ENCODE measurements at places on chromosomes 5 and 9.

GRCh38 chr9:1469996-1470395 is 419.8 kb downstream of the DMRT2 start:
- DNase-seq = no peak

DNA sequence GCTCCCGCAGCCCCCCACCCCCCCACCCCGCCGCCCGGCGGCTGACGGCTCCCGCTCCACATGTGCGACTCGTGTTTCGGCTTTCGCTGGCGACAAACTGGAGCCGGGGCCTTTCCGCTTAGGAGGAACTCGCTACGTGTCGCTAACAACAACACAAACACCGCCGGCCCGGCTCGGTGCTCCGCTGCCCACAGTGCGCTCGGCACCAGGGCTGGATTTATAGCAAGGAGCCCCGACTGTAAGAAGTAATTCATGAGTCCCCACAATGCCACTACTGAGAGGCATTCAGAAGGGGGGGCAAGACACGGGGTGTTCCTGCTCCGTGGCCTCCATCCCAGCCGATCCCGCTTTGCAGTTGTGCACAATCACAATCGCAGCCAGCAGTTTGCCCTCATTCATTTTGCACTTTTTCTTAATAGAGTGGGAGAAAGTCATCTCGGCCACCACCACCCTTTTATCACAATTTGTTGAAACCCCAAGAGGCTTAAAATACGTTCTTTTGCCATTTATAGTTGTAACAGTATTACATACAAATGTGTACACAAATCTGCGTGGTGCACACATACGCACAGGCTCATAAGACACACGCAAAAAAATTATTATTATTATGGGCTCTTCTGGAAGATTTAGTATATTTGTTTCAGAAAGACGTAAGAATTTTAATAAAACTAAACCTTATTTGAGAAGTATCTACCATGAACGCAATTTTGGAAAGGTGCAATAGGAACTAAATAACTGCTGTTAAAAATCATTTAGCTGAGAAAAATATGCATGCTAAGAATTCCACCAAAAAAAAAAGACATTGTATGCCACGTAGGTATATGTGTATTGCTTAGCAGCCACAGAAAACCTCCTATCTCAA is 48.1 kb downstream of the EBF1 start:
- DNase-seq = no peak

- DNase-seq = no peak
Measured at GRCh38 chr5:55446640-55447351, 88.0 kb downstream of the PLPP1 start.

GRCh38 chr5:140347360-140347759 is 957 bp upstream of the HBEGF start:
- DNase-seq = no peak

- DNase-seq = no peak
Measured at GRCh38 chr9:135480071-135480939, 723 bp downstream of the PPP1R26 start.

DNA sequence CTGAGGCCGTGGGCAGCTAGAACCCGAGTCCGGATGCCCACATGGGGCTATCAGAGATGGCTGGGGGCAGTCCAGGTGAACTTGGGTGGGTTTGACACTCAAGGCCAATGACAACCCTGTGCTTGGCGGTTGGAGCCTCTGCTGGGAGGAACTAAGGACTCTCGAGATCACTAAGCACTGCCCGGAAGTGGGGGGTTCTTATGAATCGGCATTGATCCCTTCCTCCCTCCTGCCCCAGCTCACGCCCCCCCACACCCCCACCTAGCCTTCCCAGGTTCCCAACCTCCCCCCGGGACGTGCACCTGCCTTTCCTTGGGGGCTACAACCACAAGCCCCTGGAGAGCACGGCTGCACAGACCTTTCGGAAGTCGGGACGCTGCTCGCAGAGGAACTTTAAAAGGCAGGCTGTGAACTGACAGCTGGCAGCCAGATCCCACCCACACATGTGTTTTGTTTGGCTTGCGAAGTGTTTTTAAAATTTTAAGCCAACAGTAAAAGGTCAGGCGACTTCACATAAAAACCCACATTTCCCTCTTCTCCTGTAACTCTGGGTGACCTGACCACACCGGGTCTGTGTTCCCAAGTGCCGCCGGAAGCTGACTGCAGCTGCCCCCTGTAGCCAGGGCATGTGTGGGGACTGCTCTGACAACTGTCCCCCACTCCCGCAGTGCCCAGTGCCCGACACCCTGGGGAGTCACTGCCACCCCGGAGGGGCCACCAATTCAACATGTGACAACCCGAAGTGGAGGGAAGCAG is 5.1 kb upstream of the RALGDS start:
- DNase-seq = no peak

All from activated T-cell treated with anti-CD3 and anti-CD28 coated beads for 48 hours (primary cell).